DMS79 (cell line): ENCODE measurements at places on chromosomes 6 and 20.

- no peak for DNase-seq
Measured at GRCh38 chr6:129647044-129647443, 62.9 kb downstream of the ARHGAP18 start.

DNA sequence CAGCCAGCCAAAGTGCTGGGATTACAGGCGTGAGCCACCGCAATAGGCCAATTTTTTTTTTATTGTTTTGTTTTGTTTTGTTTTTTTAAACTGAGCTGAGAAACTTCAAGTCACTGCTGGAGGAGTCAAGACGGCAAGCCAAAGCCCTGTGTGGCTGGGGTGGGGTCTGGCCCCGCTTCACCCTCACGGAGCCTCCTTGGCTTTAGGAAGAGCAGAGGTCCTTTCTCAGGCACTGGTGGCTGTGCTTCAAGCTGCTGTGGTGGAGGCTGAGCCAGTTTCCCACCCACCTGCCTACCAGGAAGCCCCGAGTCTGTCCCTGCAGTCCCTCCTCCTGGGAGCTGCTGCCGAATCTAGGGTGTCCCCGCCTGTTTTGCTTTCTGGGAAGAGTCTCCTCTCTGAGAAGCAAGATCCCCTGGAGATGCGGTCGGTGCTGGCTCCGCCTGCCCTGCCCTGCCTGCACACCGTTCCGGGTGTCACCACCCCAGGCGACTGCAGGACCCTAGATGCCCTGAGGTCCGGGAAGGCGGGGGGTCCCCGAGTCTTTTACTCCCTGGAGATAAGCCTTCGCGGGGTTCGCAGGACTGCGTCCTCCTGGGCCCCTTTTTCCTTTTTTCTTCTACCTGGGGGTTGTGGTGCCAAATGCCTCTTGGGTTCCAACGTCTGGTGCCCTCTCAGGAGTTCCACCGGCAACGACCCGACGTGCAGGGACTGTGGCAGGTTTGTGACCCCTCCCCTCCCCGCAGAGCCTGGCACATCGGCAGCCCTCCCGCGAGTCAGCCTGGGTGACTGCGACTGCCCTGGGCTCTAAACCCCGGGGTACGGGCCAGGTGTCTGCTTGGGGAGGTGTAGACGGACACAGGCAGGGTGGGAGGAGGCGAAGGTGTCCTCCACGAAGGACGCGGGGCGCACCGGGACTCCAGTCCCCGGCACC lies 100.7 kb downstream of the TAF4 start:
- DNase-seq = no peak

DNA sequence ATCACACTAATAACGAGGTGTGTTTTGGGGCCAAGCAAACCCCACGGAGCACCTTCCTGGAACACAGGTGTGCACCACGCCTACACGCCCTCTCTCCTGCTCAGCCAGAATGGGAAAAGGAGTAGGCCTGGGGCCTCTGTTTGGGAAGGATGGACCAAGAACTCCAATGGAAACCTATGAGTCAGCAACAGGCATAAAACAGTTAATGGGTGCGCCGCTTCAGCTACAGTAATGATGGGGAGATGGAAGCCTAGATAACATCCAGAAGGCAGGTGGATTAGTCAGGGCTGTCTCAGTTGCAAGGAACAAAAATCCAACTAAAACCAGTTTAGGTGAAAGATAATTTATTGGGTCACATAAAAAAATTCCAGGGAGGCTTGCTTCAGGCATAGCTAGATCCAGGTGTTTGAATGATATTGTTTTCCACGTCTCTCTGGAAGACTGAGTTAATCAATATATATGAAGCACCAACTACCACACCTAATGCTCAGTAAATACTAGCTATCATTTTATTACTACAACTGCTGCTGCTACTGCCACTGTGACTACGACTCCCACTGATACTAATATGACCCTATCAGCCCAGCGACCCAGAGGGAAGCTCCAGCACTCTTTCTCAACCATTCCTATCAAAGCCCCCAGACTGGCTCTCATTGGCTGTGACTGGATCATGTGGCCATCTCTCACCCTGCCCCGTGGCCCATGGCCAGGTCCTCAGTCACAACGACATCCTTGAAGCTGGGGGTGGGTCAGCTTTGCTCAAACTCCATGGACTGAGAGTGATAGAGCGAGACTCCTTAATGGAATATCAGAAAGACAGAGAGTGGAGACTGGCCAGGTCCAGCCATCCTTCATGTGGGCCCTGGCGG lies 155.2 kb upstream of the PTPN1 start:
- no peak for DNase-seq

GRCh38 chr6:111057074-111057752 lies 30.1 kb upstream of the SLC16A10 start:
- DNase-seq = no peak

GRCh38 chr20:48556956-48557355 lies 270.8 kb downstream of the PREX1 start:
- DNase-seq = no peak

DNA sequence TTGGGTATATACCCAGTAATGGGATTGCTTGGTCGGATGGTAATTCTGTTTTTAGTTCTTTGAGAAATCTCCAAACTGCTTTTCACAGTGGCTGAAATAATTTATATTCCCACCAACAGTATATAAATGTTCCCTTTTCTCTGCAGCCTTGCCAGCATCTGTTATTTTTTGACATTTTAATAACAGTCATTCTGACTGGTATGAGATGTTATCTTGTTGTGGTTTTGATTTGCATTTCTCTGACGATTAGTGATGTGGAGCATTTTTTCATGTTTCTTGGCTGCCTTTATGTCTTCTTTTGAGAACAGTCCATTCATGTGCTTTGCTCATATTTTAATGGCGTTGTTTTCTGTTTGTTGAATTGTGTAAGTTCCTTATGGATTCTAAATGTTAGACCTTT lies 641.6 kb downstream of the HACE1 start:
- no peak for DNase-seq

- peak; percentile 53 for DNase-seq
Measured at GRCh38 chr6:26020329-26021000, 57.9 kb downstream of the TRIM38 start.

DNA sequence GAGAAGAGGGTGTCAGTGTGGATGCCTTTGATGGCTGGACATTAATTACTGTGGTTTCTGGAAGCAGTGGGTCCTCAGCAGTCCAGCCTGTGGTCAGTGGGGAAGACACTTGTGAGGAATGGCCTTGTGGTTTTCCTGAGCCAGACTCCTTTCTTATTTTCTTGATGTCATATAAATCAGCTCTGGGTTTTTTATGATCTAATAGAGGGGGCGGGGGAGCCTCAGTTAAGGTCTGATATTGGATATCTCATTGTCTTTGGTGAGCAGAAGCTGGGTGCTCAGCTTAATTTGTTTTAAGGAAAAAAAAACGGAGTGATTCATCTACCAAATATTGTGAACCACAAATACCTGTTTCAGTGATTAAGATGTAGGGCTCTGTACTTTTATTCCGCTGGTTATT lies 62.1 kb downstream of the OTOR start:
- DNase-seq = no peak

DNA sequence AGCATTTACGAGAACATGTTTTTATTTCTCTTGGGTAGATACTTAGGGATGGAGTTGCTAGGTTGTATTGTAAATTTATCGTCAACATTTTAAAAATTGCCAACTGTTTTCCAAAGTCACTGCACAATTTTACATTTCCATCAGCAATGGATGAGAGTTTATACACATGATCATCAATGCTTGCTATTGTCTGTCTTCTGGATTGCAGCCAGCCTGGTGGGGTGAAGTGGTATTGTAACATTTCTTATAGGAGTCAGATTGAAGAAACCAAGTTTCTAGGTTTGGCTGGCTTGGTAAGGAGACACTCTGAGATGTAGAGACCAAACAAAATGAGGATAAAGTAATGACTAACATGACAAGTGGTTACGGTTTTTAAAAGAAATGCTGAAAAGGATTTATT lies 57.1 kb upstream of the HDDC2 start:
- no peak for DNase-seq

DNA sequence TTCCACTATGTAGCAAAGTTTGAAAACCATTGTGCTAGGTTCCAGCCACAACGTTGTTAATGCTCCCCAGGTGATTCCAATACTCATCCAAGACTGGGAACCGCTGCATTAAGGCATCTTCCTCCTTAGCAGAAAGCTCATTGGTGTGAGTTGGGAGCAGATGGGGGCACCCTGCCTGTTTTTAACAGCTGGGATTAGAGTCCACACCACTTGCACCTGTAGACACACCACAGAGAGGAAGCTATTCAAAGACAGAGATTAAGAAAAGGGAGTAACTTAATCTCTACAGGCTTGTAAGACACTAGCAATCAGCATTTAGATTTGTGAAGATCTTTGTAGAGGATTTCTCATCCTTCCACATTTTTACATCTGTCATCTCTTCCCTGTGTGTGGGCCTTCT lies 333.9 kb upstream of the SOX4 start:
- DNase-seq = no peak

DNA sequence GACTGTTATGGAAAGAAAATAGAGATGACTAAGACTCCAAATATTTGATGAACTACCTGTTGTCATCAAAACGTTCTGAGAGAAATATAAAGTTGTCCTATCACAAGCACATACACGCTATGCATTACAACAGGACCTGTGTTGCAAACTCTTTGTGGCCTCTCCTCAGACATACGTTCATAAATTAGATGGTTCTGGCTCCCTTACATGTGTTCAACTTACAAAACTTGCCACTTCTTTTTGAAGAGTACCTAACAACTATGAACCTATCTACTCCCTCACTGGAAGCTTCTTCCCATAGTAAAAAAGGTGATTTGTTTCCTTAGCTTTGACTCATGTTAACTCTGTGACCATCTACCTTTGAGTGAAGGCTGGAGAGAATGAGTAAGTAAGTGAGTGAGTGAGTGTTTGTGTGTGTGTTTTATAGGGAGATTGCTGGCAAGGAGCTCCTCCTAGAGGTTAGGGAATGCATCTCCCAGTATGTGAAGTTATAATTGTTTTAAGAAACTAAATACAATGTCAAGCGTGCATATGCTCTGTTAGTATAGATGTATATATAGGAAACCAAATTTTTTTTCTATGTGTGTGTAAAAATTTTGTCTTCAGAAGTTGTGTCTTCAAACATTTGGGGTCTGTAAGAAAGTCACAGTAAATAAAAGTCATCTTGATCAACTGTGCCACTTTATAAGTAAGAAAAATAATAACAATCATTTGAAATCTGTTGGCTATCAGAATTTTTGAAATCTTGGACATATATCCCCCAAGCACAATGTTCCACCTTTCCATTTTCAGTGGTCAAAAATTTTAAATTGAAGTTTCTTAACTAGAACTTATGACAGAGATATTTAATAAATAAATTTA lies 1211.1 kb upstream of the GJE1 start:
- no peak for DNase-seq

- no peak for DNase-seq
Measured at GRCh38 chr20:58909585-58909984, 57.1 kb downstream of the GNAS start.

DNA sequence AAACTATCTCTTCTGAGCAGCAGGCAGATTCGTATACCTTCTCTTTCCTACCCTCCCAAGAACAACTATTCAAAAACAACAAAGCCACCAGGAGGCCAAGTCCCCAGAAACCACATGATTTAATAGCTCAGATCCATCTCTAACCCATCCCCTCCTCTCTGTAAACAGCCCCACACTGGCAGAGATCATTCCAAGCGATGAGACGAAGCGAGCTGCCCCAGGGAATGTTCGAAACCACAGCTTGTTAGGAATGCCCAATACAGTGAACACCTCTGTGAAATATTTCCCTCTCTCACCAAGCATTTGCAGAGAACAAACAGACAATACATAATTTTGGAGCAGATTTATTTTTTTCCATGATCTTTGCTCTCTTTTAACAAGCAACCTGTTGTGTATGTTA lies 231.8 kb downstream of the SOD2 start:
- no peak for DNase-seq

GRCh38 chr6:130625825-130626527 lies 201.2 kb upstream of the SMLR1 start:
- DNase-seq = no peak

DNA sequence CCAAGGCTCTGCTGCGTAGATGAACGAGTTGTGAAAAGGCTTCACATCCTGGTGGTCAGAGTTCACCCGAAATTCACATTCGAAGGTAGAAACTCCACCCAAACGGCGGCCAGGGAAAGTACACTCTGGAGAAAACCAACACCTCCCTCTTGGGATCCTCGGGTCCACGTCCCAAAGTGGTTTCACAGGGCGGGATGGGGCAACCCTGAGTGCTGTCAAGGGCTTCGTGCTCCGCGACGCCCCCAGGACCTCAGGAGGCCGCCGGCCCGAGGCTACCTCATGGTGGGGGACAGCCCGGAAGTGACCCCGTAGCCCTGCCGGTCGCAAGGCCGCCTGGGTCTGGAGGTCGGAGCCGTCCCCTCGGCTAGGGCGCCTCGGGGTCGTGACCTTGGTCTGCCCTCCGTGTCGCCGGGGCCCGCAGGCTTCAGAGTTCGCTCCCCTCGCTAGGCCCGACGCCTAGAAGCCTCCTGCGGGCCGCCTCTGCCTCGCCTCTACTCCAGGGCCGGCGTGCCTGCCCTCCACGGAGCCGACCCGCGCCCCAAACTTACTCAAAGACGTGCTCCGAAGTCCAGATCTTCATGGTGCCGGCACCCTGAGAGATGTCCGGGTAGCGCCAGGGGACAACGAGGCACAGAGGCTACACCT lies at the start of gene PRELID3B:
Gene PRELID3B, minus strand, starts transcription at position 636 of the 645 bp plus-strand sequence. Its CDS starts 56 bp downstream, at position 580.
- DNase-seq = no peak

- DNase-seq = no peak
Measured at GRCh38 chr6:114619621-114620200, 276.9 kb upstream of the HS3ST5 start.

DNA sequence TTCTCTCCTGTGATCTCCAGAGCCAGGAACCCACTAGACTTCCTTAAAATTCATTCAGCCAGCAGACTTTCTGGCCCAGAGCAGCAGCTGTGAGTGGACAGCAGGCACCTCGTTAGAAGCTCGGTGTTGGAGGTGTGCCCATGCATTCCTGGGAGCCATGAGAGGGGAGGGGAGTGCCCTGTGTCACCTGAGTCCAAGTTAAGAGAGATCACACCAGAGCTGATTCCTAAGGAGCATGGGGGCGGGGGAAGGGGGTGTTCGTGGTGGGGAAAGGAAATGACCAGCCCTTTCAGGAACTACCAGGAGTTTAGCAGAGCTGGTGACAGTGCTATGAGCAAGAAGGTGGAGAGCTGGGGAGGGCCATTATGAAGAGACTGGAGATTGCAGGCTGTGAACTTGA lies 46.9 kb downstream of the GFRA4 start:
- peak; percentile 69 for DNase-seq

- DNase-seq = no peak
Measured at GRCh38 chr6:70188202-70188601, 114.7 kb downstream of the COL9A1 start.

GRCh38 chr6:142822842-142823241 lies 122.1 kb downstream of the HIVEP2 start:
- no peak for DNase-seq

- DNase-seq = no peak
Measured at GRCh38 chr20:2282181-2282580, 13.6 kb upstream of the TGM3 start.

- no peak for DNase-seq
Measured at GRCh38 chr6:36607683-36608386, 13.7 kb downstream of the SRSF3 start.

- DNase-seq = no peak
Measured at GRCh38 chr6:53309901-53310300, 38.8 kb downstream of the ELOVL5 start.

- no peak for DNase-seq
Measured at GRCh38 chr6:26439151-26440125, 866 bp upstream of the BTN3A3 start.

GRCh38 chr6:111551521-111552231 lies 54.0 kb downstream of the TRAF3IP2 start:
- peak; percentile 81 for DNase-seq
